ENCODE measurements at places on chromosomes 5 and 9. TPM values are rescaled to one million over a fixed set of nuclear protein-coding genes. Genes with fewer than 3 reads are reported as not detected.

The FOXD4L3 gene
- not detected for total RNA-seq

The NME5 gene
- 4.0 TPM for total RNA-seq

The CDKN2A gene
- 1.0 TPM for total RNA-seq

The SHC3 gene
- total RNA-seq, result 0.59 TPM

The C9orf78 gene
- 34.6 TPM for total RNA-seq

The BDP1 gene
- total RNA-seq, result 15.9 TPM

The SLC6A18 gene
- total RNA-seq, result not detected

The IL3 gene
- total RNA-seq, result not detected

The BARHL1 gene
- total RNA-seq, result not detected

GRCh38 chr9:98873951-98874371, 66.5 kb downstream of the GALNT12 start:
- peaks cover 10% of the 10 kb centered on the region for H3K4me1 ChIP-seq
- H3K27me3 ChIP-seq, result no peaks in the 10 kb centered on the region
- H3K27ac ChIP-seq, result no peak overlapping the region
- H3K36me3 ChIP-seq, result no peaks in the 10 kb centered on the region

DNA sequence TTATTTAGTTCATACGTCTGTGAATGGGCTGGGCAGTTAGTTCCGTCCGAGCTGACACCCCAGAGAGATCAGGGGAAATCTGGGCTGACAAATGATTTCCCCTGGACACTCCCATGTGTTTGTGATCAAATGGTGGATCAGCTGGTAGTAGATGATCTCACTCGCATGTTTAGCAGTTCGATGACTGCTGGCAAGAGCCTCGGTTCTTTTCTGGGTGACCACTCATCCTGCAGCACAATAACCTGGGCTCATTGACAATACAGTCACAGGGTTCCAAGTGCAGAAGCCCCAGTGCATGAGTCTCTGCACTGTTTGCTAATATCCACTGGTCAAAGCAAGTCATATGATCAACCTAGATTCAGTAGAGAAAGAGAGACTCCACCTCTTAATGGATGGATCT, 155.9 kb downstream of the NR2F1-AS1 start:
- DNase-seq, result no peak
- no peaks in the 10 kb centered on the region for H3K36me3 ChIP-seq
- no peak overlapping the region for H3K27ac ChIP-seq
- no peaks in the 10 kb centered on the region for H3K4me1 ChIP-seq
- no peaks in the 10 kb centered on the region for H3K27me3 ChIP-seq
- no peak overlapping the region for H3K4me3 ChIP-seq

- H3K4me3 ChIP-seq, result no peak overlapping the region
- no peak for DNase-seq
- H3K27me3 ChIP-seq, result no peaks in the 10 kb centered on the region
- no peaks in the 10 kb centered on the region for H3K36me3 ChIP-seq
- H3K4me1 ChIP-seq, result peaks cover 3% of the 10 kb centered on the region
Measured at GRCh38 chr5:26390608-26391007, 647.8 kb downstream of the CDH9 start.

DNA sequence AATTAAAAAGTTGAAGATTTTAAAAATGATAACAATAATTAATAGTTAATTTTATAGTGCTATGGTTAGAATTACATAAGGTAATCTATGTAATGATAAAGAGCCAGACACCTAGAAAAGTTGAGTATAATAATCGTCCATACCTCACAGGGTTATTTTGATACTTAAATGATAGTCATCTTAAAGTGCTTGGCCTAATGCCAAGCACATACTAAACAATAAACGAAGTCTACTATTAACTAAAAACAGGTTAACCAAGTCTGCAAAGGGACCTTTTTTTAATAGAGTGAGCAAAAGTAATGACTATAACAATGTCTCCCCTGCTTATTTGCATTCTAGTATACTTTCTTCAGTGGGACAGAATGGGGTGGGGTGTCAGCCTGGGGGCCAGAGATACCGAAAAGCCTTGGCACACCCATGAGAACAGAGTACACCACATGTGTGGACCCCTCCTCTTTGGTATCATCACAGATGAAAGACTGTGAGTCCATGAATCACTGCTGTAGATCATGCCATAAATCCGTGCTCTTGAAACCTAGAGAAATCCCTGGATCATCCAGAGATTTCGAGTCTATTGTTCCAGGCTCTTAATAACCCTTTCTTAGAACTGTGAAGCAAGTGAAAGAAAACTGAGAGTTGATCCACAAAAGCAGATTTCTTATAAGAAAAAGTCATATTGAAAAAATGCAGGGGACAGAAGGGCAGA, 249.5 kb downstream of the PRELID2 start:
- H3K27ac ChIP-seq, result no peak overlapping the region
- H3K27me3 ChIP-seq, result no peaks in the 10 kb centered on the region
- DNase-seq, result no peak
- no peaks in the 10 kb centered on the region for H3K36me3 ChIP-seq

DNA sequence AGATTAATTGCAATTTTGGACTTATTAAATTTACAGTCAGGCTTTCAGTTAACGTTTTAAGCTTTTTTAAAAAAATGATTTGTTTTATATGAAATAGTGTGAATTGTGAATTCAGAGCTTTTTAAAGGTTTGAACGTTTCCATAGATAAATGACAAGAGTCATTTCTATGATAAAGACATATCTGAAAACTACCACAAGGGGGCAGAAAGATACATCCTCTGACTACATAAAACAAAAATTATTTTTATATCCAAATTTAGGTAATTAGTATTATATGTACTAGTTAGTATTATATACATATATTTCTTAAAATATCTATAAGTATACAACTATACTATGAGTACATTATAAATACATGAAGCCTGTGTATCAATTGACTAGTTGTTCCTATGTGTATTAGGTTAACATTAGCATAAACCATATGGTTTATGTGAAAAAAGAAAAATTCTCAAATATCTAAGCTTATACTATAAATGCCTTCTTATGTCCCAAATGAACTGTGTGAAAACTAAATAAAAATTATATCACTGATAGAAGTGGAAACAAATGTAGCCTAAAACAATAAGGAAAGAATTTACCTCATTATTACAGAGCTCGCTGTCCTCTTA, 155.2 kb downstream of the MEF2C start:
- peaks cover 49% of the 10 kb centered on the region for H3K4me1 ChIP-seq
- H3K4me3 ChIP-seq, result no peak overlapping the region
- H3K27me3 ChIP-seq, result no peaks in the 10 kb centered on the region
- H3K36me3 ChIP-seq, result peaks cover 78% of the 10 kb centered on the region
- H3K27ac ChIP-seq, result no peak overlapping the region
- DNase-seq, result no peak

DNA sequence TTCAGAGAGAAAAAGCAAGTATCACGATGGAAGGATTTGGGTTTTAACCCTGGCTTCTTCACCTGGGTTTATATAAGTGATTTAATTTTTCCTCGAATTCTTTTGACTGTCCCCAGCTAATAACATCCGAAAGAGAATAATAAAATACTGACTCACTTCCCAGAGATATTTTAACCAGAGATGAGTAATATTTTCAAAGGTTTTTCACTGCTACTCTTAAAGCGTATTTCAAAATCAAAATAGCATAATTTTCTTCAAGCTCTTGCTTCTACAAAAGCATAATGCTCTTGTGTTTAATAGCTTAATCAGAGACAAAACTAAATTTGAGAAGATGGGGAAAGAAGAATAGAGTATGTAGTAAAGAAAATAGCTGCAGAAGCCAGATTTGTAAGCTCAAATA, 215.2 kb upstream of the PTGER4 start:
- DNase-seq, result no peak
- H3K4me3 ChIP-seq, result no peak overlapping the region
- no peaks in the 10 kb centered on the region for H3K36me3 ChIP-seq
- H3K27ac ChIP-seq, result no peak overlapping the region
- no peaks in the 10 kb centered on the region for H3K27me3 ChIP-seq

DNA sequence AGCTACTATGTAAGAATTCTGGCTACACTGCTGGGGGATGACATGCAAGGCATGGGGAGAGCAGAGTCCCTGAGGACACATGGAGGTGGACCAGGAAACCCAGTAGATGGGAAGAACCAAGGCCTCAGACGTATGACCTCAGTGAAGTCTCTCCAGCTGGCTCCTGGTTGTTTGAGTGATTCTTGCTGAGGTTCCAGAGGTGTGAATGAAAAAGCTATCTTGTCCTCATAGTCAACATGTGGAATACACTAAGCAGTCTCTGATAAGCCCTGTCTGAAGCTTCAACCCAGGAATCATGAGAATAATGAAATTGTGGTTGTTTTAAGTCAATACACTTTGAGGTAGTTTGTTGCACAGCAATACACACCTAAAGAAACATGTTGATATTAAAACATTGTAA, 78.0 kb downstream of the GABRA6 start:
- no peaks in the 10 kb centered on the region for H3K4me1 ChIP-seq
- no peaks in the 10 kb centered on the region for H3K27me3 ChIP-seq
- no peaks in the 10 kb centered on the region for H3K36me3 ChIP-seq
- H3K27ac ChIP-seq, result no peak overlapping the region
- H3K4me3 ChIP-seq, result no peak overlapping the region
- DNase-seq, result no peak

DNA sequence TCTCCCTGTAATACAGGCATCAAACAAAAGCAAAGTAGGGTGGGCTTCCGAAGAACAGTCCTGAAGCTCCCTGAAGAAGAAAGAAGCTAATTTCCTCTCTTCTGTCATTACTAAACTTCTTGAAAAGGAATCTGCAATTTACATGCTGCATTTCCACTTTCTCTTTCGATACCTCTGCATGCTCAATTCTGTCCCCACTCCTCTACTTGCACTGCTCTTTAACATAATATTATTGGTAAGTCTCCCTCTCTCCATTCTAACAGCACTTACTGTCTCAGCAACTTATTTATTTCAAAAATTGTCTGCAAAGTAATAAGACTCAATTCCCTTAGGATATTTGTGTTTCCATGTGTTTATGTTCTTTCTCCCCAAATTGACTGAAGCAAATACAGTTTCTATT, 3.9 kb upstream of the PLPP1 start:
- no peaks in the 10 kb centered on the region for H3K36me3 ChIP-seq
- DNase-seq, result no peak
- H3K27ac ChIP-seq, result peak overlapping the region; percentile 15
- peaks cover 5% of the 10 kb centered on the region for H3K4me1 ChIP-seq
- no peaks in the 10 kb centered on the region for H3K27me3 ChIP-seq
- H3K4me3 ChIP-seq, result no peak overlapping the region

DNA sequence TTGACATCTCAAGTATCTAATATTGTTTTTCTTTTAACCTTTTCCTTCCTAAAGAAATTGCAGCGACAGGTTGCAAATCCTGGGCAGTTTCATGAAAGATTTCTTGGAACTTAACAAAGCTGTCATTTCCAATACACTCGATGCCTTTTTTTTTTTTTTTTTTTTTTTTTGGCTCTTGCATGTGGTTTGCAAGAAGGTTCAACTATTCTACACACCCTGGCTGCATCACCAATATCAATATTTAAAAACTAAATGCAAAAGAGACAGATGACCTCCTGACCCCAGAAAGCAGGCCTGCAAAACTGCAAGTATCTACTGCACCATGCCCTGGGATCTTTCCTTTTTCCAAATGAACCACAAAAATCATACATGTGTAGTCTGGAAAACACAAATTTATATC, 4.4 kb upstream of the NFIB start:
- peaks cover 43% of the 10 kb centered on the region for H3K4me1 ChIP-seq
- DNase-seq, result no peak
- H3K36me3 ChIP-seq, result no peaks in the 10 kb centered on the region
- peak overlapping the region; percentile 78 for H3K4me3 ChIP-seq
- no peaks in the 10 kb centered on the region for H3K27me3 ChIP-seq
- H3K27ac ChIP-seq, result peak overlapping the region; percentile 100

DNA sequence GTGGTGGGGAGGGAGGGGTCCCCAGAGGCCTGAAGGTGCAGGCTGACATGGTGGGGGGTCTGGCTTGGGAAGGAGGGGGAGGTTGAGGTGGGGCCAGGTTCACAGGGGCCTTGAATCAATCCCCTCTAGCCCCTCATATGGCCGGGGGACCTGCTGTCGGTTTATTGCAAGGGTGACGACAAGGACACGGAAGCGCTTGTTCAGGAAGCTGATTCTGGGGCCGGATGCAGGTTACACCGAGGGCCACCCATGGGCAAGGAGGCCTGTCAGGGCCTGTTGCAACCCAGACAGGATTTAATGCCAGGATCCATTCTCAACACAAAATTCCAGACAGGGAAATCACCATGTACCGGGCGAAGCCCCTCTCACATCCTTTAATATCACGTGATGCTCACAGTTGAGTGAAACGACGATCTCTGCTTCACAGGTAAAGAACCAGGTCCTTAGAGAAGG, 41.6 kb upstream of the SYNPO start:
- H3K4me3 ChIP-seq, result no peak overlapping the region
- H3K27ac ChIP-seq, result peak overlapping the region; percentile 88
- DNase-seq, result no peak
- H3K36me3 ChIP-seq, result no peaks in the 10 kb centered on the region

DNA sequence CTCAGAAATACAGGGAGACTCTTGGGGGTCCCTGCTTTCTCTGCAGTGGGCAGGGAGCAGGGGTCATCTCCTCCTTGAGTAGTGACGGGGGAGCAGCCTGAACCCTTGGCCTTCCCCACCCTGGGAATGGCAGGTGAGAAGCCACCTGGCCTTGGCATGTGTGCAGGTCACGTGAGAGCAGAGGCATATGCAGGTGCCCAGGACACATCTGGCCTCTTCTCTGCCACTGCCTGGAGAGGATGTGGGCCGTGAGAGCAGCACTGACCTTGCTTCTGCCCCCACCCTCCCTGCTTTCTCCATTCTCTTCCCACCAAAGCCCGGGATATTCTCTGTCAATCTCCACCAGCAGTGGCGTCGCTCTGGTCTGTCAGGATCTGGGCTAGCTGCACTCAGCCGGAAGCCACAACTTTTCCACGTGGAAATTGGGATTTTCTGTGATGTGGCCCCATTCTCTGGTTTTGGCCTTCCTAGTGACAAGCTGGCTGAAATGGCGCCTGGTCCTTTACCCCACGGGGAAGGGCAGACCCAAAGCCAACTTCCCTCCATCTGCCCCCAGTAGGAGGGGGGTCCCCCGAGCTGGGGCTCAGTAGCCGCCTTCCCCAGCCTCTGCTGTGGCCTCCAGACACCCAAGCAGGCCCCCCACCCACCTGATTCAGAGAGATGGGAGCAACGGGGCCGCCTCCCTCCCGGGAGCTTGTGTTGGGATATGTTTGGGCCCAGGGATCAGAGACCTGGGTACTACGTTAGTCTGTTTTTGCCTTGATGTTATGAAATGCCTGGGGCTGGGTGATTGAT, 70.4 kb upstream of the FCN1 start:
- DNase-seq, result no peak
- no peaks in the 10 kb centered on the region for H3K36me3 ChIP-seq
- H3K27me3 ChIP-seq, result no peaks in the 10 kb centered on the region
- no peak overlapping the region for H3K4me3 ChIP-seq

- H3K4me1 ChIP-seq, result peaks cover 14% of the 10 kb centered on the region
- H3K27me3 ChIP-seq, result no peaks in the 10 kb centered on the region
- H3K4me3 ChIP-seq, result no peak overlapping the region
- DNase-seq, result peak; percentile 60
- H3K36me3 ChIP-seq, result no peaks in the 10 kb centered on the region
Measured at GRCh38 chr9:14535161-14535955, 157.9 kb downstream of the ZDHHC21 start.

GRCh38 chr5:154202379-154203260, 12.1 kb downstream of the GALNT10 start:
- no peak overlapping the region for H3K4me3 ChIP-seq
- H3K27me3 ChIP-seq, result no peaks in the 10 kb centered on the region
- H3K27ac ChIP-seq, result no peak overlapping the region
- DNase-seq, result no peak
- no peaks in the 10 kb centered on the region for H3K36me3 ChIP-seq
- peaks cover 36% of the 10 kb centered on the region for H3K4me1 ChIP-seq

Data from heart right ventricle (tissue), 16 donors.